Activated CD4-positive, alpha-beta T cell treated with anti-CD3 and anti-CD28 coated beads, Interleukin-2, amount 10 ng/mL, durations not matched to agents 7 days and 5 days (primary cell): ENCODE measurements at places on chromosomes 12 and 14.

DNA sequence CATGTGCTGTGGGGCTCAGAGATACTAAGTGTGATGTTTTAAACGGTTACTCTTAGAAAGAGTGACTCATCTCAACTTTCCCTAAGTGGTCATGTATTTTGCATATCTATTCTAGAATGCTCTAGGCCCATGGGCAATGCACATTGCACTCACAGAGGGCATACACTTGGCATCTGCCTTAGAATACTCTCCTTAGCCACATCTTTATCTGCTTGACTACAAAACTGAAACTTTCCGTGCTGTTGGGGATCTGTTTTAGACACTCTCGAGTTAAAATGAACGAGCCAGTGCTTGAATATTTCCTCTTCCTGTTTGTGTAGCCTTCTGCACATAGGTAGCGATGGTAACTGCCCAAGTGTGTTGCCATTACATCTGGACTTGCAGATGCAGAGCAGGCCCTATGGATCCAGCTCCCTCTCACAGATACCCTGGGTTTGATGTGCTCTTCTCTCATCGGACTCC is 180.5 kb downstream of the CAND1 start:
- DNase-seq, result peak; percentile 8

GRCh38 chr12:26628234-26628633 is 204.8 kb downstream of the ITPR2 start:
- no peak for DNase-seq

DNA sequence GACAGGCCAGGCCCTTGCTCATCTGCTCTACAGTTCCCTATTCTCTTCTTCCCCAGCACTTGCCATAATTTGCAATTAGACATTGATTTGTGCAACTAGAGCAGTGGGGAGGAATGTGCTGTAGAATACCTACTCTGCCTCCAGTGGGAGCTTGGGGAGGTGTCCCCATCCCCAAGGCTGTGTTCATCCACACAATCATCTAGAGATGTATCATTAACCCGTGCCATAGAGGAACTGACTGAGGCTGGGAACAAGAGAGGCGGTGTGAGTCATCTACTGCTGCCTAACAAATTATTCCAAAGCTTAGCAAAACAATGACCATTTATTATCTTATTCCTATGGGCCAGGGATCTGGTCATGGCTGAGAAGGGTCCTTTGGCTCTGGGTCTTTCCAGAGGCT is 5.1 kb upstream of the OTUB2 start:
- DNase-seq, result no peak

DNA sequence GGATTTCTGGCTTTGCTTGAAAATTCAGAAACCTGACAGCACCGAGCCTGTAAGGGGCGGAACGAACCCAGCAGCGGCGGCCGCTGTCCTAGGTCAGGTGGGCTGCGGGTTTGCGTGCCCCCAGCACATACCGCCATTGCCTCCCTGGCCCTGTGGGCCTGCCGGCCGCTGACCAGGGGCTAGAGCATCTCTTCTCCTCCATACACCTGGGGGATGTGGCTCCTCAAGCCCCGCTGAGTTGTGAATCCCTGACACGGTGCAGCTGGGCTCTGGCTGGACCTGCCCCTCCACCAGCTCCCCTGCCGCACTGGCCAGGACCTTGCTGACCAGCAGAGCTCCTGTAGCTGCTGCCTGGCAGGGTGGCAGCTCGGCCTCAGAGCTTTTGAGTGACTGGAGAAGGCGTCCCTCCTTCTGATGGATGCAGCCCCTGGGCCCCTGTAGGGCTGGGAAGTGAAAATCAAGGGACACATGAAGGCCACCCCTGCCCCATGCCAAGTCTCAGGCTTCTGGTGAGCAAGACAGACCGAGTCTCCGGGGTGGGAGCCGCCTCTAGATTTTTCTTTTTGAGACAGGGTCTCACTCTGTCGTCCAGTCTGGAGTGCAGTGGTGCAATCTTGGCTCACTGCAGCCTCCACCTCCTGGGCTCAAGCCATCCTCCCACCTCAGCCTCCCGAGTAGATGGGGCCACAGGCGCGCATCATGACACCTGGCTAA is 184.9 kb upstream of the SFSWAP start:
- DNase-seq, result no peak

GRCh38 chr12:69459477-69459876 is 10.7 kb upstream of the FRS2 start:
- DNase-seq, result no peak
